ENCODE measurements at places on chromosomes 5 and 9. TPM values are rescaled to one million over a fixed set of nuclear protein-coding genes. Genes with fewer than 3 reads are reported as not detected.

GRCh38 chr5:15440434-15440833 is 59.5 kb upstream of the FBXL7 start:
- no peak overlapping the region for H3K27ac ChIP-seq
- DNase-seq, result no peak
- H3K27me3 ChIP-seq, result no peaks in the 10 kb centered on the region
- H3K4me3 ChIP-seq, result no peak overlapping the region

GRM6 gene
- not detected for total RNA-seq

GRCh38 chr9:137077010-137077747 is at the start of gene UAP1L1:
TSS of gene UAP1L1 (plus strand) at chr9:137077517. CDS start at chr9:137077533, 16 bp downstream.
- peaks cover 22% of the 10 kb centered on the region for H3K36me3 ChIP-seq
- peak within 1 kb of the TSS; percentile 79 for H3K4me3 ChIP-seq
- DNase-seq, result peak; percentile 81
- peaks cover 14% of the 10 kb centered on the region for H3K4me1 ChIP-seq
- H3K27ac ChIP-seq, result peak within 1 kb of the TSS; percentile 85

DNA sequence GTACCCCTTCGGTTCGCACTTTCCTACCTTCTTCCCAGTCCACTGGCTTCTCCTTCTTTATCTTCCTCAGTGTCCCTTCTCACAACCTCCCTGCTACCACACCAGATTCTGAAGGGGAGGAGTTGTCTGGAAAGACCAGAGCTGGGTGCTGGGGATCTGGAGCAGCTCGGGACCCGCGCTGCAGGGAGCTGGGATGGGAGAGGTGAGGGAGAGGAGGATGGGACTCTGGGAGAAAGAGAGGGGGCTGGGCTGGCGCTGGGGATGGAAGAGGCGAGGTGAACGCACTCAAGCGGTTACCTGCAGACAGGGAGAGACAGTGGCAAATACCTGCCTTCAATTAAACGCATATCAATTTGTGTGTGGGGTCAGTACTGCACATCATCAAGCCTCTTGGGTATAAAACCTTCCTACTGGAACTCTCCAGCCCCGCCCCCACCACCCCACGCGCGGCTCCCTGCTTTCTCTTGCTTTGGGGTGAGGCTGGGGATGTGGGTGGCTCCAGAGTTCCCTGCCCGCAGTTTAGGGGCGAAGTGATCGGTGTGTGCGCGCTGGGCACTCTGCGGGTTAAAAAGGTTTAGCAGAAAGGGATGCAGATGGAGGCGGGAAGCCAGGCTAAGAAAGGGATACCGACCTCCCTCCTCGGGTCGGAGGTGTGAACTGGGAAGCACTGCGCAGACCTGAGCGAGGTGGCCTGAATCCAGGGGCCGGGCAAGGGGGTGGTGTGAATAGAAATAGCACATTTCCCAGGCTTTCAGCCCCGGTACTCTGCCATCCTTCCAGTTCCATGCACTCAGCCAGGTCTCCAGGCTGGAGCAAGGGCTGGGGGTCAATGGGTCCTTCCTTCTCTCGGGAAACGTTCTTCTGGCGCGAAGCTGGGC is 977 bp upstream of the PAM start:
- H3K27me3 ChIP-seq, result peaks cover 6% of the 10 kb centered on the region
- H3K27ac ChIP-seq, result peak overlapping the region; percentile 62
- DNase-seq, result no peak

DNA sequence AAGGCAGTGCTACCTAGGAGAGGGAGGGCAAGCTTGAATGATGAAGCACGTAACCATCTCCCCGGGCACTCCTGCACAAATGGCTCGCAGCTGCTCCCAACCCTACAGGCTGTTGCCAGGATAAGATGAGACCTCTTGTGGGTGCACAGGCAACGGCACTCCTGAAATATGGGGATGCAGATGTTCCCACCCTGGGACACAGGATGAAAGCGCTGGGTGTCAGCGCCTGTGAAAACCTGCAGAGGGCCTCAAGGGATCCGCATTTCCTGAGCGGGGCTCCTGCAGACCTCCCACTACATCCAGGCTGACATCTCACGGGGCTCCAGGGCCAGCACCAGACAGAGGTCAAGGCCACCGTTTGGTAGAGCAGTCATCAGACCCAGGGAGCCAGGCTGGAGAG is 60.7 kb downstream of the SMIM23 start:
- peaks cover 6% of the 10 kb centered on the region for H3K4me1 ChIP-seq
- no peak for DNase-seq
- H3K27me3 ChIP-seq, result no peaks in the 10 kb centered on the region
- no peak overlapping the region for H3K4me3 ChIP-seq
- no peak overlapping the region for H3K27ac ChIP-seq
- no peaks in the 10 kb centered on the region for H3K36me3 ChIP-seq

- H3K27me3 ChIP-seq, result no peaks in the 10 kb centered on the region
- no peaks in the 10 kb centered on the region for H3K4me1 ChIP-seq
- no peaks in the 10 kb centered on the region for H3K36me3 ChIP-seq
Observed at GRCh38 chr9:17927616-17928015, 348.8 kb downstream of the SH3GL2 start.

GRCh38 chr9:128059365-128059983 is 7.6 kb downstream of the NAIF1 start:
- H3K27ac ChIP-seq, result no peak overlapping the region
- H3K4me3 ChIP-seq, result no peak overlapping the region
- peaks cover 32% of the 10 kb centered on the region for H3K4me1 ChIP-seq
- DNase-seq, result no peak

CHSY3 gene
- not detected for total RNA-seq

DNA sequence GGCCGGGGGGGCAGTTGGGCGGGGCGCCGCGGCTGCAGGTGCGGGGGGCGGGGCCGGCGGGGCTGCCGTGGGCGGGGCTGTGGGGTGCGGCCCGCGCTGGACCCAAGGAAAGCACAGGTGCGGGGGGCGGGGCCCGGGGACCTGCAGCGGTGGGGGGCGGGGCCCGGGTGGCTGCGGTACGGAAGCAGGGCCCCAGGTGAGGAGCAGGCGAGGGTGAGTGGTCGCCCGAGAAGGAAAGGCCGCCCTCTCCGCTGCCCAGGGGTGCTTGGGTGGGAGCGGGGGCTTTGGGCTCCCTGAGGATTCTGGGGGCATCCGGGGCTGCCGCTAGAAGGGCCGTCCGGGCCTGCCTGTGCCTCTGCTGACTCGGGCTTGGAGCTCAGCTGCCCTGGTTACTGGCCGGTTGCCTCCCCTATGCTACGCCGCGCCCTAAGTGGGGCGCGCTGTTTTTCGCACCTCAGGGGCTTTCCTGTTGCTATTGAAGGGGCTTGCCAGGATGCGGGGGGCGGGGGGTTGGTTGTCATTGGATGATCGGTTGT is 767 bp downstream of the RALGPS1 start:
- peaks cover 17% of the 10 kb centered on the region for H3K27me3 ChIP-seq
- peak; percentile 40 for DNase-seq
- no peak overlapping the region for H3K27ac ChIP-seq

PMPCA gene
- 56.5 TPM for total RNA-seq

SLC25A2 gene
- total RNA-seq, result 0.39 TPM

- peaks cover 4% of the 10 kb centered on the region for H3K4me1 ChIP-seq
- peaks cover 2% of the 10 kb centered on the region for H3K27me3 ChIP-seq
- peak; percentile 53 for DNase-seq
Observed at GRCh38 chr5:150562832-150563231, 54.9 kb downstream of the NDST1 start.

- no peak overlapping the region for H3K4me3 ChIP-seq
- no peak for DNase-seq
- no peaks in the 10 kb centered on the region for H3K36me3 ChIP-seq
- no peaks in the 10 kb centered on the region for H3K4me1 ChIP-seq
- H3K27ac ChIP-seq, result no peak overlapping the region
Observed at GRCh38 chr5:96459313-96460121, 26.5 kb upstream of the PCSK1 start.

IL4 gene
- total RNA-seq, result not detected

SHISAL2B gene
- not detected for total RNA-seq

DNA sequence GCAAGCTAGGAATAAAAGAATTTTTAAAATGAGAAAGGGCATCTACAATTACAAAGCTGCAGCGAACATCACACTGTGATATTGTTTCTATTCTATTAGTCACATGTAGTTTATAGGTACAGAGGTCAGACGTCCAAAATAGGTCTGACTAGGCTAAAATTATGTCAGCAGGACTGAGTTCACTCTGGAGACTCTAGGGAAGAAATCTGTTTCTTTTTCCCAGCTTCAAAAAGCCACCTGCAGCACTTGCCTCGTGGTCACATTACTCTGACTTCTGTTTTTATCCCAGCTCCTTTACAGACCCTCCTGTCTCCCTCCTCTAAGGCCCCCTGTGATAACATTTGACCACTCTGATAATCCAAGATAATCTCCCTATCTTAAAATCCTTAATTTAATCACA is 5.1 kb upstream of the CKS2 start:
- H3K27ac ChIP-seq, result no peak overlapping the region
- peaks cover 10% of the 10 kb centered on the region for H3K4me1 ChIP-seq
- DNase-seq, result no peak
- H3K27me3 ChIP-seq, result no peaks in the 10 kb centered on the region
- H3K4me3 ChIP-seq, result no peak overlapping the region
- peaks cover 22% of the 10 kb centered on the region for H3K36me3 ChIP-seq

DNA sequence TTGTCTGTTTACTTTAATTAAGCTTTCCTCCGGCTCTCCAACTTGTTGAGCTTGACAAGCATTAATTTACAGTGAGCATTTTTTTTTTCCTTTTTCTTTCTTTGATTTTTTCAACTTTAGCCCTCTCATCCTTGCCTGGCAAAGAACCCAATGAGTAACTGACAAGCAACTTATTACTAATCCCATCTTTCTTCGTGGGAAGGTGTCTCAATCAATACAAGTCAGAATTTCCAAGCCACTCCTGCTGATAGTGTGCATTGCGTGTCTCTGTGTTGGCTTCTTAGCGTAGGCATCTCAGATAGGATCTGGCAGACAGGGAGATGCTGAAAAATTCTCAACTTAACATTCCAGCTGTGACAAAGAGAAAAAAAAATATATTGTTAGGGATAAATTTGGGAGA is 527.7 kb upstream of the WWC1 start:
- H3K27ac ChIP-seq, result no peak overlapping the region
- H3K4me3 ChIP-seq, result no peak overlapping the region
- H3K36me3 ChIP-seq, result no peaks in the 10 kb centered on the region
- H3K27me3 ChIP-seq, result no peaks in the 10 kb centered on the region
- no peak for DNase-seq
- H3K4me1 ChIP-seq, result no peaks in the 10 kb centered on the region

GRCh38 chr5:40834391-40834848 is 602 bp downstream of the RPL37 start:
- H3K4me3 ChIP-seq, result peak overlapping the region; percentile 97
- peaks cover 59% of the 10 kb centered on the region for H3K36me3 ChIP-seq
- DNase-seq, result peak; percentile 68
- peaks cover 64% of the 10 kb centered on the region for H3K4me1 ChIP-seq
- H3K27me3 ChIP-seq, result no peaks in the 10 kb centered on the region

- no peak overlapping the region for H3K27ac ChIP-seq
- no peaks in the 10 kb centered on the region for H3K27me3 ChIP-seq
- DNase-seq, result no peak
- H3K4me3 ChIP-seq, result no peak overlapping the region
- no peaks in the 10 kb centered on the region for H3K4me1 ChIP-seq
Observed at GRCh38 chr5:129163810-129164378, 69.3 kb downstream of the ISOC1 start.

PLPP7 gene
- 0.21 TPM for total RNA-seq

FOXI1 gene
- not detected for total RNA-seq

DNA sequence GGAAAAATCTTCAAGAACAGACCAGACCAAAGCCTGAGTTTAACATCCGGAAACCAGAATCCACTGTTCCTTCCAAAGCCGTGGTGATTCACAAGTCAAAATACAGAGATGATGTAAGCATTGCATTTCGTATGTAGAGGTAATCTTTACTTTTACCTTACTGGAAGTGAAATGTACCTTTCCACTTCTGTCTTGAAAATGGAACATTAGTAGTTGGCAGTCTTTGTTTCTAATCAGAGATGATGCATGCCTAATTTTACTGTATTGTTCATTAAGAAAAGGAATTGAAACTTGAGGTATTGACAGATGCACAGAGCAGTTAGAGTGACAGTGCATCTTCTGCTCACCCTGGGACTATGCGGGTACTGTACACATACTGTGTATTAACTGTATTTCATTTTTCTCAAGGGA is 34.6 kb downstream of the HABP4 start:
- H3K4me3 ChIP-seq, result no peak overlapping the region
- no peaks in the 10 kb centered on the region for H3K27me3 ChIP-seq
- peaks cover 2% of the 10 kb centered on the region for H3K36me3 ChIP-seq

GRCh38 chr5:63650581-63650980 is 311.7 kb downstream of the HTR1A start:
- no peak for DNase-seq
- no peaks in the 10 kb centered on the region for H3K27me3 ChIP-seq
- no peaks in the 10 kb centered on the region for H3K36me3 ChIP-seq

- DNase-seq, result peak; percentile 64
- no peaks in the 10 kb centered on the region for H3K36me3 ChIP-seq
- H3K4me3 ChIP-seq, result no peak overlapping the region
- H3K27me3 ChIP-seq, result peaks cover 15% of the 10 kb centered on the region
Observed at GRCh38 chr9:36748322-36748899, 175.7 kb downstream of the MELK start.

DNA sequence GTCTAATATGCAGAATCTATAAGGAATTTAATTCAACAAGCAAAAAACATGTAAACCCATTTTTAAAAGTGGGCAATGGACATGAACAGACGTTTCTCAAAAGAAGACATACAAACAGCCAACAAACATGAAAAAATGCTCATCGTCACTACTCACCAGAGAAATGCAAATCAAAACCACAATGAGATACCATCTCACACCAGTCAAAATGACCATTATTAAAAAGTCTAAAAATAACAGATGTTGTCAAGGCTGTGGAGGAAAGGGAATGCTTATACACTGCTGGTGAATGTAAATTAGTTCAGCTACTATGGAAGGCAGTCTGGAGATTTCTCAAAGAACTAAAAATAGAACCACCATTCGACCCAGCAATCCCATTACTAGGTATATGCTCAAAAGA is 3.1 kb upstream of the KLHL3 start:
- H3K27ac ChIP-seq, result no peak overlapping the region
- no peaks in the 10 kb centered on the region for H3K27me3 ChIP-seq
- H3K4me3 ChIP-seq, result no peak overlapping the region
- H3K36me3 ChIP-seq, result peaks cover 15% of the 10 kb centered on the region

- no peak overlapping the region for H3K27ac ChIP-seq
- no peak overlapping the region for H3K4me3 ChIP-seq
- peaks cover 50% of the 10 kb centered on the region for H3K27me3 ChIP-seq
- peaks cover 14% of the 10 kb centered on the region for H3K4me1 ChIP-seq
- DNase-seq, result no peak
Observed at GRCh38 chr9:132164604-132165362, 2.9 kb downstream of the NTNG2 start.

F12 gene
- 3.2 TPM for total RNA-seq
